ENCODE measurements at places on chromosomes 2 and 18. TPM values are rescaled to one million over a fixed set of nuclear protein-coding genes. Genes with fewer than 3 reads are reported as not detected.

FSIP2 gene
- 0.54 TPM for total RNA-seq

FN1 gene
- not detected for total RNA-seq

CCDC68 gene
- 0.34 TPM for total RNA-seq

STPG4 gene
- total RNA-seq, result 0.90 TPM

SF3B1 gene
- total RNA-seq, result 523 TPM

- no peak for DNase-seq
- no peaks in the 10 kb centered on the region for H3K4me1 ChIP-seq
- no peaks in the 10 kb centered on the region for H3K27me3 ChIP-seq
Observed at GRCh38 chr2:236772220-236772837, 202.7 kb downstream of the ACKR3 start.

GRCh38 chr2:124437811-124438210 is 412.7 kb downstream of the CNTNAP5 start:
- no peak for DNase-seq
- no peaks in the 10 kb centered on the region for H3K36me3 ChIP-seq
- no peak overlapping the region for H3K4me3 ChIP-seq
- H3K4me1 ChIP-seq, result no peaks in the 10 kb centered on the region
- H3K27me3 ChIP-seq, result no peaks in the 10 kb centered on the region

DNA sequence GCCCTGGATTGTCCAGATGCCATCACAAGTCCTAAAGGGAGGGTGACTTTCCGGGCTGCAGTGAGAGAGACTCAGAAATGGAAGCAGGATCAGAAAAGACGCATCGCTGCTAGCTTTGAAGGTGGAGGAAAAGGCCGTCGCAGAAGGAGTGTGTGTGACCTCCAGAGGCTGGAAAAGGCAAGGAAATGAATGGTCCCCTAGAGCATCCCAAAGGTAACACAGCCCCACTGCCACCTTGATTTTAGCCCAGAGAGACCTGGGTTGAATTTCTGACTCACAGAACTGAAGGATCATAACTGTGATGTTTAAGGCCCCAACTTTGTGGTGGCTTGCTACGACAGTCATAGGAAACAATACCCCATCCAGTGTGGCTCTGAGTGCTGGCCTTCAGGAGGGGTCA is 8.6 kb upstream of the NCK2 start:
- no peak overlapping the region for H3K27ac ChIP-seq
- no peak for DNase-seq
- H3K4me3 ChIP-seq, result no peak overlapping the region
- no peaks in the 10 kb centered on the region for H3K36me3 ChIP-seq
- peaks cover 53% of the 10 kb centered on the region for H3K4me1 ChIP-seq

DNA sequence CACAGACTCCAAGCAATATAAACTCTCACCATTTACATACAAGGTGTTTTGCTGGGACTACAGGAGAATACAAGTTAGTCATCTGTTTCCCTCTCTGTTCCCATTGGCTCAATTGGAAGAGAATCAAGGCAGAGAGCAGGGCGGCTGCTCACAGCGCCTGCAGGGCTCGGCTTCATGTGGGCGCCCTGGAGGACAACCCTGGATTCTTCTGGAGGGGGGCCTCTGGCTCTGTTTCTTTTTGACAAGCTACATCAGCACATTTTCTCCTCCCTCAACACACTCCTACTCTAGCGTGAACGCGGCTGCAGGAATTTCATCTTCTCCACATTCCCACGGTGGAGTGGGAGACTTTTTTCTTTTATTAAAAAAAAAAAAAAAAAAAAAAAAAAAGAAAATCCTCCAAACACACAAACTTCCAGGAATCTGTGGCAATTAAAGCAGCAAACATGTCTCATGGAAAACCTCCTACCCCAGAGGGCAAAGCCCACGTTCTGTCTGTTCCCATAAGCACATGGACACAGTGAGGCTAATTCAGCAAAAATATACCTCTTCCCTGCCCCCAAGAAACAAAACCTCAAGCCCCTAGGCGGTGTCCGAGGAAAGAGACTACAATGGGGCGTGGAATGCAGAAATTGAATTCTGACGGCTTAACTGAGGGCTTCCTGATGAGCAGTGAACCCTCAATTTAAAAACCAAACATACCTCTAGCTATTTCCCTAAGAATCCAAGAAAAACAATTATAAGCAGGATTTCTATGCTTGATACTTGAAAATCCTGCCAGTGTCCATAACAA is 50.6 kb downstream of the PARD6G start:
- H3K4me1 ChIP-seq, result no peaks in the 10 kb centered on the region
- H3K36me3 ChIP-seq, result no peaks in the 10 kb centered on the region
- H3K27me3 ChIP-seq, result peaks cover 3% of the 10 kb centered on the region
- no peak for DNase-seq

Measured in B cell (primary cell).